ENCODE measurements at places on chromosomes 5 and 9. TPM values are rescaled to one million over a fixed set of nuclear protein-coding genes. Genes with fewer than 3 reads are reported as not detected.

The TNFSF15 gene
- 0.10 TPM for total RNA-seq

The TJP2 gene
- total RNA-seq, result 73.7 TPM

DNA sequence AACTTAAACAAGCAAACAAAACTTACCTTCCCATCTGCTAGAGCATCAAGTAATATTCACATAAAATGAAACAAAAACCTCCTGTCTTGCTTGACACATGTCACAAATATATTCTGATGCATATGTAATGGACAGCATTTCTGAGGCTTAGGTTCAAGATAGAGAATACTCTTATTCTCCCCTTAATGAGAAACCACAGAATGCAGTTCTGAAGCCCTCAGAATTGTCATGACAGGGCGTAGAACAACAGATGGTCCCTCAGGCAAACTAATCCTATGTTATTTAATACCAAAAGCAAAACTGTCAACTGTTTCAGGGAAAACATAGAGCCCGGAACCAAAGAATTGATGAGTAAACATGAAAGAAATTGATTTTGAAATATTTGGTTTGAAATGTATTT is 229.9 kb upstream of the RIOK2 start:
- no peak for DNase-seq

DNA sequence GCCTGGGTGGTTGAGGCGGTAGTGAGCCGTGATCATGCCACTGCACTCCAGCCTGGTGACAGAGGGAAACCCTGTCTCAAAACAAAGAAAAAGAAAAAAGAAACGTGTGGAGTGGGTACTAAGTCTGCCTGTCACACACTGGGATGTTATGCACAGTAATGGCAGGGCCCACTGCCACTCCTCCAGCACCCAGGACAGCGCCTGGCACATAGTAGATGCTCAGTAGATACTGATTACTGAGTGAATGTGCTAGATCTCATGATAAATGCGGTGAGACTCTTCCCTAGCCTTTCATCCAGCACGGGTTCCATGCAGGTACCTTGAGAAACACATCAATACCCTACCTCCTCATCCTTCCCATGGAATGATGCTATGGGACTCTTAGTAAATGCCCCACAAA is 87.4 kb upstream of the HSPA9 start:
- no peak for DNase-seq

The SH3RF2 gene
- 7.6 TPM for total RNA-seq

DNA sequence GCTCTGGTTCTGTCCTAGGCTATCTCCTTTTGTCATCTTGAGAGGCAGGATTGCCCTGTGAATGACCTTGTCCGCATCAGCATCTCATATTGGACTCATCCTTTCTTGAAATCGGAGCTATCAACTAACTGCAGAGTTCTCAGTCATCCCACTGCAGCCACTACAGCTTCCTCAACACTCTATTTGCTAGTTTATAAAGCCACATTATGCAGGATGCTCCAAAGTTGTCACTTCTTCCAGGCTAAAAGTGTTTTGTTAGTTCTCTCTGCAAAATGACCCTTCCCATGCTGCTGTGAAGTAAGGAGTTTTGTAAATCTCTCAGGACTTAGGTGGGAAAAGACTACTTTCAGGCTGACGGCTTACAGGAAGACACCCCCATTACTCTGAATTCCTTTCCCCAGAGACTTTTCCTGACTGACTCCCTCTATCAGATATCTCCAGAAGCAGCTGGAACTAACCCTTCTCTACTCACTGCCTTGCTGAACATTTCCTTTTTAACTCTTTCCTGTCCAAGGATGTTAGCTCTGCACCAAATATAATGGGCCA is 257.6 kb downstream of the NFIB start:
- no peak for DNase-seq

GRCh38 chr9:131262327-131263032 is 13.8 kb downstream of the FAM78A start:
- DNase-seq, result no peak

DNA sequence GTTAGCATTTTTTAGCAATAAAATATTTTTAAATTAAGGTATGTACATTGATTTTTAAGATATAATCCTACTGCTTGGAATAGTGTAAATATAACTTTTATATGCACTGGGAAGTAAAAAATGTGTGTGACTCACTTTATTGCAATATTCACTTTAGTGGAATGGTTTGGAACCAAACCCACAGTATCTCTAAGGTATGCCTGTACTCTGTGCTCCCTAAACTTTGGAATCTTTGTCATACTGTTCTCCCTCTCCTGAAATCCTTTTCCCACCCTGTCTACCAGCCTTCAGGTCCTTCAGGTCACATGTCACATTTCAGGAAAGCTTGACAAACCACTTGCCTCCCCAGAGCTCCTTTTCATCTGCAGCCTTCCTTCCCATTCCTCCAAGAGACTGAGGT is 308.7 kb downstream of the SPOCK1 start:
- DNase-seq, result peak; percentile 78

GRCh38 chr5:176447591-176447977 is 601 bp upstream of the FAF2 start:
- DNase-seq, result no peak

DNA sequence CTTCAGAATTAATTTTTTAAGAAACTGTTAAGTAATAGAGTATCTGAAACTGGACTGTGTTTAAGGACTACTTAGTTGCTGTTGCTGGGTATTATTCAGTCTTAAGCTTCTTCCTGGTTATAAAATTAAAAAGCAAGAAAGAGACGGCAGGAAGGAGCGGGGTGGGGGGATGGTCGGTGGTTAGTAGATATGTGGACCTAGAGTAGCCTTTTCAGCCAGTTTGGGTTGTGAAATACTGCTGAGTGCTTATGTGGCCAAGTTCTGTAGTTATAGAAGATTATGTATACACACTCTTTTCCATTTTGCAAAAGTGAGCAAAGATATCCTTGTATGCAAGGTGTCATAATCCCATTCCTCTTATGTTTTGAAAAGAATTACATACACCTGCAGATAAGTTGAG is 28.5 kb downstream of the TRIO start:
- peak; percentile 78 for DNase-seq

DNA sequence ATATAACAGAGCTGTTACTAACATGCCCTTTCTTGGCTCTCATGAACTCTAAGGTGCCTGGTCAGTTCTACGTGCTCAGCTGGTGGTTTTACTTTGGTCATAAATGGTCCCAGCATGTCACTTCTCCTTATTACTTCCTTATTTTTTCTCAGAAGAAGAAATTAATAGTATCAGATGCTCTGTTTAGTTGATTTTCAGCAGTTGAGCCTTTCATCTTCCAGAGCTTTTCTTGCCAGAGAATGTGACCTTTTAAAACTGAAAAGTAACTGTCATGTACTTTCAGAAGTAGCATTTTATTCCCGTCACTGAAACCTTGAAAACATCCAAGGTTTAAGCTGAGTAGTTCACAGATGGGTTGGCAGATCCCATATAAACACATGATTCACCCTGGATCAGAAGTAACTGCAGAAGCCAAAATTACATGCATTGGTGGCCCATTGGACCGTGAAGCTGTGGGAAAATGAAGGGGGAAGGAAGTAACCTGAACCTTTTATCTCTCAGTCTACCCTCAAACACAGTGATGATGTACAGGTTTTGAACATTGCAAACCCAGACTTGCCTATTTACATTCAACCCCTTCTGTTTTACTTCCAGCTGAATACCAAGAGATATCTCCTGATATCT is 50.5 kb downstream of the HACD4 start:
- DNase-seq, result peak; percentile 90
